Right atrium auricular region (tissue), 2 donors: ENCODE measurements at places on chromosomes 1 and 21. TPM values are rescaled to one million over a fixed set of nuclear protein-coding genes. Genes with fewer than 3 reads are reported as not detected.
A peak's percentile ranks its signal among the peaks of the same experiment; 100 is the strongest.

GRCh38 chr1:47838562-47839432 is 158.4 kb downstream of the TRABD2B start:
- no peak for DNase-seq

DNA sequence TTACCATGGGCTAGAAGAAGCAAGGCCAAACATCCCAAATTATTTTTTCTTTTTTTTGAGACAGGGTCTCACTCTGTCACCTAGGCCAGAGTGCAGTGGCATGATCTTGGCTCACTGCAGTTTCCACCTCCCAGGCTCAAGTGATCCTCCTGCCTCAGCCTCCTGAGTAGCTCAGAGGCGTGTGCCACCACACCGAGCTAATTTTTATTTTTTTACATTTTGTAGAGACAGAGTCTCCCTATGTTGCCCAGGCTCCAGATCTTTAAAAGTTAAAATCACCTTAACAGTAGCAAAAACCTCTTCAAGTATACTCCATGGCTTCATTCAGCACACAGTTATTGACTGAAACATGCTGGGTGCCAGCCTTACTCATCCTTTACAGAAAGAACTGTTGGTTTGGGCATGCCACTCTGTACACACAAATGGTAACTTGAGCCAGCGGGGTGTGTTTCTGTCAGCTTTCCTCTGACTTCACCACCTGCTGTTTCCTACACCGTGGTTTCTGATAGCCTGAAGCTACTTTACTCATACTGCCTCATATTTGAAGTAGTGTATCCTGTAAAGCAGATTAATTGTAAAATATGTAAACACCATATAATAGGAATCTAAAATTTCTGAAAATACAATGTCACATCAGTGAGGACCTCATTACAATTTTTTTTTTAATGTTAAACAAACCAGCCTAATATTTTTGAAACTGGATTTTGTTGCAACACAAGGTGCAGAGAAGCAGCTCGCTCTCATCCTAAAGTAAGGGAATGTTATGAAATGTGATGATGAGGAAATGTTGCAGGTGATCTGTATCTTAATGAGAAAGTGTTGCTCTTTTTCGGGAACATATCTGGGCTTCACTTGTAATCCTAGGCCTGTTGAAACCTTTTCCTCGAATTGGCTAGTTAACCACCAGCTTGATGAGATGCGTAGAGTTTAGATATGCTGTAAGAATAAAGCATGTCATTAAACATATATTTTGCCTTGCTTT is 113.9 kb downstream of the ATP5PO start:
- no peak for DNase-seq

Gene KCNT2
- 14.1 TPM for total RNA-seq

GRCh38 chr1:222877854-222878253 is 63.0 kb downstream of the DISP1 start:
- DNase-seq = no peak

DNA sequence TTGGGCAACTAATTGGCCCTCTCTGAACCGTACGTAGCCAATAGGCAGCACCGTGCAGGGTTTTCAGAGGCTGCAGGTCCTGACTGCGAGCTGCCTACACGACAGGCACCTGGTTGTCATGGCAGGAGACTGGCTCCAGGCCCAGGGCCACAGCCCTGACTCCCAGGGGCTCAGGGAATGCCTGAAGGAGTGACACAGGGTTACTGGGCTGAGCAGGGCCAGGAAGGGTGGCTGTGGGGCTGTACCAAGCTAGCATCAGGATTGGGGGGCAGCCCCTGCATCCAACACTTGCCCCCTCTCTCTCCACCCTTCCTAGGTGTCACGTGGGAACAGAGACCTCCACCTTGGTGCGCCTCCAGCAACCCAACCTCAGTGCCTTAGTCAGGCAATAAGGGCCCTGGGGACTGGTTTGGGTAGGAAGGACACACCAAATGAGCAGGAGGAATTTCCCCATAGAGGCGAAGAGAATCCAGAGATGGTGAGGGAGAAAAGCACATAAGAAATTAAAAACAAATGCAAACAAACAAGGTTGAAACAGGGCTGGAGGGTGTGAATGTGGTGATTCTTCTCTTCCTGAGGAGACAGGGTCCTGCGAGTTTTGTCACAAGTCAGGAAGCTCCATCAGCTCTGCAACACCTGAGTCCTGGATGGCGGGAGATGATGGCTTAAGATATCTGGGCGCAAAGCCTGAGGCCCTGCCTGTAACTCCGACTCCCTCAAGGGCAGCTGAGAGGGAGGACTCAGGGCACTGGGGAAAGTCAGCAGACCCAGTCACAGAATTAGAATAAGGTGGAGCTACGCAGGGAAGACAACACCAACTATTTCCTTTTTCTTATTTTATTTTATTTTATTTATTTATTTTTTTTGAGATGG is 19.7 kb upstream of the RNU1-4 start:
- peak; percentile 58 for DNase-seq

DNA sequence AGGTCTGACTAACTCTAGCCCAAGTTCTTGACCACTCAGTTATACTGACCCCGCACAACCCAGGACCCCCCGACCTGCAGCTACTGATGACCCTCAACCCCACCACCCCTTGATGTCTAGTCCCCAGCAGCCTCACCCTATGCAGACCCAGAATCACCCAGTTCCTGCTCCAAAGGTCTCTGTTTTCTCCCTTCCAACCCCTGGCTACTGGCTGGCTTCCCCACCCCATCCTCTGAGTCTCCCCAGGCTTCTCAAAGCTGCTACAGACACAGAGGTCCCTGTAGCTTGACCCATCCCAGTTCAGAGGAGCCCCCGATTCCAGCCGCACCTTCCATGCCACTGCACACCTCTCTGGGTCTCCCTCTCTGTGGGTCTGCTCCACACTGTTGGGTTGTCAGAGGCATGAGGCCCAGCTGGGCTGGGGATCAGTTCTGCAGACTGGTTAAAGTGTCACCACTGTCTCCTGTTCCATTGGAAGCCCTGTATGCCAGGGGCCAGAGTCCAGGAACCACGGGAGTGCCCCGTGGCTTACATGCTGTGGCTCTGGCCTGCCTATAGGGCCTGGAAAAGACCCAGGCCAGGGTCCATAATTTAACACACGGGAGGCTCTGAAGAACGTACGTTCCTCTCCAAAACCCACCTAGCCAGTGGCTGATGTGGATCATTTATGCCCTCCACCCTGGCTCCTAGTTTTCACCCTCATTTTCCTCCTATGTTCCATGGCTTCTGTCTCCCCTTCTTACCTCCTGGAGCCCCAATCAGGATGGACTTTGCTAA is 497 bp downstream of the PKLR start:
- no peak for DNase-seq

Gene NUP210L
- not detected for total RNA-seq
